ENCODE measurements at places on chromosomes 7 and 10.

DNA sequence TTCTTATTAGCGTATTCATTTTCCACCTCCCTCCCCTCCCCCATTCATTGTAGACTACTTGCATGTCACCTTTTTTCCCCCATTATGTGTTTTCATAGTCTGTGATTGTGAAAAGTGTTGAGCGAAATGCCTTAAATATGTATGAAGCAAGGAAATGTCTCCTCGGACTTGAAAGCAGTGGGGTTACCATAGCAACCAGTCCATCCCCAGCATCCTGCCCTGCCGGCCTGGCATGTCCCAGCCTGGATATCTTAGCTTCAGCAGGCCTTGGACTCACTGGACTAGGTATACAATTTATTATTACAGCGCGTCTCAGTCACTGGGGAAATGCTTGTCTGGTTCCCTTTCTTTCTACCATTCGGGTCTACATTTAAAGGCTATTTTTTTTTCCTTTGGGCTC, 283.6 kb downstream of the BICC1 start:
- no peak for DNase-seq

DNA sequence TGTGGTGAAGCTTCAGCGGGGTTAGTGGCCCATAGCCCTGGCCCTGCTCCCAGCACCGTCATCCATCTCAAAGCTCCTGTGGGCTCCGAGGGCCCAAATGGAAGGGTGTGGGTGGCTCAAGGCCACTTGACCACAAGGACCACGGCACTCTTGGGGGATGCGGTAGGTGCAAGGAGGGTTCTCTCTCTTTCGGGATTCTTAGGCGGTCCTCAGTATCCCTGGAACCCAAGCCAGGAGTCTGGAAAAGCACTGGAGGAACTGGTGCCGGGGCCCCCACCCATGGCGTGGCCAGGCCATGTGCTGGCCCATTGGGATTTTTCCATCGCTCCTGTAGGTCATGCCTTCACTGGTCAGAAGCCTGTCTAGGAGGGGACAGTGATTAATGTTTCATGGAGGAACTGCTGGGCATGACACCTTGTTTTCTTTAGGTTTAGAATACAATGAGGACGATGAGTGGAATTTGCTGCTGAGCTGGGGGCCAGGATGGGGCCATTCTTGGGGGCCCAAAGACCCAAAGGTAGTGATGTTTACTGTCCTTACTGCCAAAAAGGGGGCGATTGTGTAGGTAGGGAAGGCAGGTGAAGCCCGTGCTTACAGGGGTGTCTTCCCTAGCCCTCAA, 16.7 kb downstream of the AQP1 start:
- no peak for DNase-seq

- no peak for DNase-seq
Observed at GRCh38 chr10:6204341-6205191, 1.8 kb downstream of the PFKFB3 start.

GRCh38 chr7:82343716-82344115, 99.9 kb downstream of the CACNA2D1 start:
- no peak for DNase-seq

- no peak for DNase-seq
Observed at GRCh38 chr10:103648251-103648635, 154.7 kb downstream of the NEURL1 start.

DNA sequence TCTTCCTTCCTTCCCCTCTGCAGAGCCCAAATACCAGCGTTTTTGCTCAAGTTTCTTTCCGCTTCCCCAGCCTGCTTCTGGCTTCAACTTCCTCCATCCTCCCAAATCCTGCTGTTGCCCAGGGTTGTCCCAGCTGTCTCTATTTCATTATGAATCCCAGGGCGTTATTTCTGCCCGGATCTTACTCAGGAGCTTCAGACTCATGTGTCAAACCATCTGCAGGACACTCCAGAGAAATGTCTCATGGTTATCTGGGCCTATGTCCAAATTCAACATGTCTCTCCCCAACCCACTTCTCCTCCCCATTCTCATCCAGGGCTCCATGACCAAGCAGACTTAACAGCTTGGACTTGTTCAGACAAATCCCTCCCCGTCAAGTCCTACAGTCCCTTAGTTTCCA, 15.6 kb downstream of the ARHGAP22 start:
- DNase-seq, result no peak

GRCh38 chr7:82382276-82382675, 61.3 kb downstream of the CACNA2D1 start:
- DNase-seq, result no peak

GRCh38 chr7:147106746-147107145, 990.1 kb downstream of the CNTNAP2 start:
- DNase-seq, result no peak

GRCh38 chr10:49711481-49711880, 32.0 kb downstream of the C10orf53 start:
- no peak for DNase-seq

DNA sequence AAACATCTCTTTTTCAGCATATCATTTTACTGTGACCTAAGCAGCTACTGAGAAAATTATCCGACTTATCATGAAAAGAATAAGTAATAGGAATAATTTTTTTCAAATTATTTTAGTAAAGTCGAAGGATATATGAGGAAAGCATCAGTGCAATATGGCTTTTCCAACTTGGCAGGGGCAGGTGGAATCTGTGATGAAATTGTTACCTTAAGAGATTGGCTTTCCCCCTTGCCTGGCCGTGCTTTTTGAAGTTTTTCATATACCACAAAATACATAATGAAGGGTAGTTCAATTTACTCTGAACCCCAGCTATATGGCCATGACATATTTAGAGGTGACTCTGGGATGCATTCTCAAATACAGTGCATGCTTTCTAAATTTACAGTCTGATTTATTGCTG, 87.2 kb upstream of the MKX start:
- DNase-seq, result no peak

DNA sequence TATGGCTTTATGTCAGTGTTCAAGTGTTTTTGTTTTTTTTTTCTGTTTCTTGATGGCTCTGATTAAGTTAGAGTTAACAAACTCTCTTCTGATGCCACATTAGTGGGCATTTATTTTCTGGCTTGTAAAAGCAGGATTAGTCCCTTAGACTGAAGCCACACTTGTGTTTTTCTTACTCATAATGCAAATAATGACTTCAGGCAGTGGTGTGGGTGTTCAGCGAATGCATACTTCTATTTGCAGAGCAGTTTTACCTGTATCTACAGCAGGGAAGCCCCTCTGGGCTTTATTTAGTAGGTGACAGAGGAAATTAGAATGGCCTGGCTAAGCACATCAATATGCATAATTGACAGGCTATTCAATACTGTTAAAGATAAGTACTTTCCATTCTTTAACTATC, 79.9 kb downstream of the CNNM2 start:
- DNase-seq, result no peak

DNA sequence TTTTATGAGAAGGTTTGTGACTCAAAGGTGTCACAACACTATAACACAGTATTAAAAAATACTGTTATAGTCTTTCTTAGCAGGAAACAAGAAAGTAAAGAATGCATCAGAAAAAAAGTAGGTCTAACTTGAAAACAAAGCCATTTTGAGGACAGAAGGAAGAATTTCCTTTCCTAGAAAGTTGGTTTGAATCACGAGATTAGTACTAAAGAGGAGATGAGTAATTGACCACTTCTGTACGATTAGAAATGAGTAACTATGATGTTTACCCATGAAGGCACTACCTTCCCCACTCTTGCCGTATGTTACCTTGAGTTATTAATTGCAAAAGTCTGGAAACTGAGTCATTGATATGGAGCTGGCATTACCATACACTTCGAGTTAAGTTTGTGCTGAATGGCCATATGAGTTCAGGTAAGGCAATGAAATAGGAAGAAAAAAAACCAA, 65.2 kb downstream of the FAM185A start:
- DNase-seq, result no peak

DNA sequence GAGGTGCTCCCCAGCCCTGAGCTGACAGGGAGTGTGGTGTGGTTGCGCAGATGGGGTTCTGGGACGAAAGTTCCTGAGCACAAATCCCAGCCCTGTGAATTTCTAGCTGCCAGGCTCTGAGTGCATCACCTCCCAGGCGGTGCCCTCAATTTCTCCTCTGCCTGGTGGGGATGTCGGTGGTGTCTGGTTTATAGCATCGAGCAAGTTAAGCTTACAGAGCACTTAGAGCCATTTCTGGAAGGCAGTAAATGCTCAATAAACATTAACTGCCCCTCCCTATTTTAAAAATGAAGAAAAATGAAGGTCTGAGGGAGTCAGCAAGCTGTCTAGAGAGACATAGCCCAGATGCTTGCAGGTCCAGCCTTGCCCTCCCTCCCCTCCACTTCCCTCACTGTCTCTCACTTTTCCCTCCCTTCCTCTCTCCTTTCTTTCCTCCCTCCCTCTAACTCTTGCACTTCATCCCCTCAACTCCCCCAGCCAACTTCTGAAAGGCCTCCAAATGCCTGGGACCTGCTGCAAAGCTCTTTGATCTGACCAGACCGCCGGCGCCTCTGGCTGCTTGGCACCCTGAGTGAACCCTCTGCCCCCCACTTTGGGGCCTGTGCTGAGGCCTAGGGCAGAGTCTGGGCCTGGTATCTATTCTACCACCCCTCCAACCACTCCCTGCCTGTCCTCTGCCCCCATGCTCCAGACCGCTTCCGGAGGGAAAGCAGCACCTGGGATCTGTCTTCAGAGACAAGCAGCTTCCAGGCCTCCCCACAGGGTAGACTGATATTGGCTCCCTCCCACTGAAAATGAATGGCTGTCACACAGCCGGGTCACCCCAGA, 438.3 kb downstream of the RPS24 start:
- DNase-seq, result no peak

GRCh38 chr7:152907042-152907761, 147.7 kb downstream of the ACTR3B start:
- no peak for DNase-seq

DNA sequence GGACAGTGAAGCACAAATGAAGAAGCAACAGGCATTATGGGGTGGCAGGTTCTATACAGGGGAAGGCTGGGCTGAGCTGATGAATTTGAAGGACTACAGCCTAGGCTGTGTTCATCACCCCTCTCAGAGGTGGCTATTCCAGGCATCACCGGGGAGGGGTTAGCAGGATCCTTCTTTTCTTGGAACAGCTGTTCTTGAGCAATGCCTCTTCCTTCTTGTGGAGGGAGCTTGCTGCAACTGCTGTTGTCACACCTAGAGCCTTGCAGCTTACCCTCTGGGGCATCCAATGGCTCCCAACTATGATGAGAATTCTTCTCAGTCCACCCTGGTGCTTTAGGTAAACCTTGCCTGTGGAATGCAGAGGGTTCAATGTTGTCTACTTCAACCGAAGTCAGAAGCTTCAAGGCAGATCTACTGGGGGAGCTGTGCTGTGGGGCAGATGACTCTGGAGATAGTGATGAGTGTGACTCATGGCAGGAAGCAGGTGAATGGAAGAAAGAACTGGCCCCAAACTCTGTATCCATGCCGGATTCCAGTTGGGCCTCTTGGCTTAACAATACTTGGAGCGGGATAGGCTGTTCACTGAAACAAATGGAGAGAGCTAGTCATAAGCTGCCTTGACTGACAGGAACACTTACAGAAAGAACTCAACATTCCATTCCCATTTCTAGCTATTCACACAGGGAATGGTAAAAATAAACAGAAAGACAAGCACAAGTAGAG, 21.5 kb upstream of the PPP3CB start:
- no peak for DNase-seq

- DNase-seq, result no peak
Observed at GRCh38 chr7:123193235-123193634, 6.5 kb downstream of the SLC13A1 start.

GRCh38 chr7:133428876-133429275, 176.0 kb downstream of the EXOC4 start:
- DNase-seq, result no peak

- DNase-seq, result peak; percentile 50
Observed at GRCh38 chr7:143372070-143372469, 9.1 kb upstream of the ZYX start.

GRCh38 chr7:126236261-126236660, 1016.5 kb downstream of the GRM8 start:
- DNase-seq, result no peak

DNA sequence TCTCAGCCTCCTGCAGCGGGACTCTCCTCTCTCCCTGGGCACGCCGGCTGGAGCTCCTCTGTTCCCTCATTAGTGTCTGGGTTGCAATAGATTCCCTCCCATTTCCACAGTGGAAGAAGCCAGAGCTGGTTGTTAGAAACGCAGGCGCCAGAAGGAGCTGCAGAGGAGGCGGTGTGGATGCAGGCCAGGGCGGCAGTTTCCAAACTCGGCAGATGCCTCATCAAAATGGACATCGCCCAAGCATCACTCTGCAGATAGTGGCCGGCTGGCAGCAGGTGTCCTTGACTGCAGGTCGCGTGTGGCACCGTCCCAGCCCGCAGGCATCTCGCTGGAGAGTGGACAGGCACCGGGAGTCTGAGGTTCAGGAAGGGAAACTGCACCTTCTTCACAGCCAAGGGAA, 201.8 kb downstream of the TCERG1L start:
- no peak for DNase-seq

- no peak for DNase-seq
Observed at GRCh38 chr7:124072603-124073309, 39.9 kb upstream of the TMEM229A start.

GRCh38 chr10:48590945-48591344, 13.9 kb downstream of the ARHGAP22 start:
- no peak for DNase-seq

- DNase-seq, result no peak
Observed at GRCh38 chr10:29757551-29758297, 123.0 kb upstream of the SVIL start.

- no peak for DNase-seq
Observed at GRCh38 chr10:75508239-75508813, 76.9 kb downstream of the LRMDA start.

GRCh38 chr10:22648547-22648961, 65.8 kb downstream of the PIP4K2A start:
- DNase-seq, result no peak

DNA sequence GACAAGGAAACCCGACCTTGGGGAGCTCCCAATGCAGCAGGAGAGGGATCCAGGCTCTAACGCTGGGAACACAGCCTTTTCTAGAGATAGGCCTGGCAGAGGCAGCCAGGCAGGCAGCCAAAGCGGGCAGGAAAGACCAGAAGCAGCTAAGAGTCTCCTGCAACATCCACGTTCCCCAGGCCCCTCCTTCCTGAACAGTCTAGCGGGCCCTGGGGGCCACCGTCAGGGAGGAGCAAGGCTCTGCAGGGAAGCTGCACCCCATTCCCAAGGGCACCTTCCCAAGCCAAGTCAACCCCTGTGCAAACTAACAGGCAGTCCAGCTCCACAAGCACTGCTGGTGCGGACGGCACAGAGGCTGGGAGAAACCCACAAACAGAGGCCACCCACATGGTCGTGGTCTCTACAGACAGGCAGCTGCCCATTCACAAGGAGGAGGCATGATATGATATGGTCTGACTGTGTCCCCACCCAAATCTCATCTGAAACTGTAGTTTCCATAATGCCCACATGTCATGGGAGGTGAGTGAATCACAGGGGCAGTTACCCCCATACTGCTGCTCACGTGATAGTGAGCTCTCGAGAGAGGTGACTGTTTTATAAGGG, 115.7 kb downstream of the MAD1L1 start:
- DNase-seq, result no peak

DNA sequence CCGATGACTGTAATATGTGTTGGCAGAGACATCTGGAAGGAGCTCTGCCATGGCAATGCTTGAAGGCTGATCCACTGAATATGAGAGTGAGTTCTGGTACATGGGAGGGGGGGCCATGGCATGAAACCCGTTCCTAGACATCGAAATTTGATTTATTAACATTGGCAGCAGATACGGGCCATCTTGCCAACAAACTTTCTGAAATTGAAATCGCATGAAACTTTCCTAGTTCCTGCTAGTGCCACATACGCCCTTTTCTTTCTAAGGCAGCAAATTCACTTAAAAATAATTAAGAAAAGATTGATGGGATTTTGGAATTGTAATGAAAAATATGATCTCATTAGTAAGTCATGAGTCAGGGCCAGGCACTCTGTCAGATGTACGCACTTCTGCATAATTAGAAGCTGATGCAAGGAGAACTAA, 91.8 kb upstream of the KMT2C start:
- no peak for DNase-seq

- DNase-seq, result no peak
Observed at GRCh38 chr7:110645060-110645459, 445.9 kb upstream of the LRRN3 start.

Data from activated T-cell treated with anti-CD3 and anti-CD28 coated beads for 1 hour (primary cell).